ENCODE measurements at places on chromosomes 12 and 14.

DNA sequence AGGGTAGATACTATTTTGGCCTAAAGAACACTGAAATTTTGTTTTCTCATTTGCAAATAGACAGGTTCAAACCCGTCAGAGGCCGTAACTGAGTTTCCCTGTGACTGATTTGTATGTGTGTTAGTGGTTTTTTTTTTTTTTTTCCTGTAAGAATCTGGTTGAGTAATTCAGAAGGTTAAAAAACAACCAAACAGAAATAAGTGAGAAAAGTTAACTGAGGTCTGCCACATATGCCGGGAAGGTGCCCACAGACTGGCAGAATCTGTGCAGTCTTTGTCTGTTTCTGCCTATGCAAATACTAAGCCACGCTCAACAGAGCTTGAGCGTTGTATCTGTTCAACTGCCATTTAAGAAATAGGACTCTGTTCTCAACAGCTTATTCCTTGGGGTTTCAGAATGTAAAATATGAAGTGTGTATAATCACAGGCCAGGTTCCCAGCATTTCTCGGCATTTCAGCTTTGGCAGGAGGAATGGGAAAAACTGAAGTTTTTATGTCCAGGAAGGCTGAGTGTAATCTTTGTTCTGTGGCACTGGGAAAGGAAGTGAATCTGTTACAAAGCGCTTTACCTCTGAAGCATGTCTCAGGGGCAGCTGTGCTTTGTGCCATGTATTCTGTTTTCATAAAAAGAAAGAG is 181.9 kb downstream of the PRKCH start:
- DNase-seq: peak; percentile 86

- DNase-seq: no peak
Measured at GRCh38 chr12:108340037-108340436, 926 bp upstream of the CMKLR1 start.

GRCh38 chr12:119444462-119445044 is 110.0 kb downstream of the CCDC60 start:
- DNase-seq: no peak

DNA sequence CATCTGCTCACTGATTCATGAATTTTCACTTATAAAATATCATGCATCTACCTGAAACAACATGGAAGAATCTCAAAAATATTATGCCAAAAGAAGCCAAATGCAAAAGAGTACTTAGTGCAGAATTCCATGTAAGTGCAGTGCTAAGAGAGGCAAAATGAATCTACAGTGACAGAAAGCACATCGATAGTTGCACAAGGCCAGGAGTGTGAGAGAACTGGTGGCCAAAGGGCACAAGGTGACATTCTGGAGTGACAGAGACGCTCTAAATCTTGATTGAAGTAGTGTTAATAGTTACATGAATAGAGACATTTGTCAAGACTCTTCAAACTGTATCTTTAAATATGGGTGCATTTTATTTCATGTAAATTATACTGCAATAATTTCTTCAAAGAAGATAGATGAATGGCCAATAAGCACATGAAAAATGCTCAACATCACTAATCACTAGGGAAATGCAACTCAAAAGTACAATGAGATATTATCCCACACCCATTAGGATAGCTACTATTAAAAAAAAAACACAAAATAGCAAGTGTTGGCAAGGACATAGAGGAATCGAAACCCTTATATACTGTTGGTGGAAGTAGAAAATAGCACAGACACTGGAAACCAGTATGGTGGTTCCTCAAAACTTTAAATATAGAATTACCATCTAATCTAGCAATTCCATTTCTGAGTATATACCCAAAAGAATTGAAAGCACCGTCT is 71.7 kb upstream of the KICS2 start:
- no peak for DNase-seq

GRCh38 chr14:38758661-38759060 is 344.4 kb downstream of the SEC23A start:
- no peak for DNase-seq

GRCh38 chr12:83753904-83754303 is 1067.2 kb downstream of the TMTC2 start:
- no peak for DNase-seq

GRCh38 chr14:48568688-48569087 is 893.3 kb upstream of the MDGA2 start:
- DNase-seq: no peak

DNA sequence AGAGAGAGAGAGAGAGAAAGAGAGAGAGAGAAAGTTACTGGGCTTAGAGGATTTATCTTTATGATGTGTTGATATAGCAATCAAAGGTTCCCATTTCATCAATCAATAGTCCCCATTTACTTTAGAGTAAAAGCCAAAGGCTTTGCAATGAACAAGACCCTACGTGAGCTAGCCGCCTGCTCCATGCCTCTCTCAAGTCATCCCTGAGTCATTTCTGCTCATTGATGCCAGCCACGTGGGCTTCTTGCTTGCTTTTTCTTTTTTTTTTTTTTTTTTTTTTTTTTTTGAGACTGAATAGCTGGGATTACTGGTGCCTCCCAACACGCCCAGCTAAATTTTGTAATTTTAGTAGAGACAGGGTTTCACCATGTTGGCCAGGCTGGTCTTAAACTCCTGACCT is 70.9 kb downstream of the GPR135 start:
- DNase-seq: no peak

DNA sequence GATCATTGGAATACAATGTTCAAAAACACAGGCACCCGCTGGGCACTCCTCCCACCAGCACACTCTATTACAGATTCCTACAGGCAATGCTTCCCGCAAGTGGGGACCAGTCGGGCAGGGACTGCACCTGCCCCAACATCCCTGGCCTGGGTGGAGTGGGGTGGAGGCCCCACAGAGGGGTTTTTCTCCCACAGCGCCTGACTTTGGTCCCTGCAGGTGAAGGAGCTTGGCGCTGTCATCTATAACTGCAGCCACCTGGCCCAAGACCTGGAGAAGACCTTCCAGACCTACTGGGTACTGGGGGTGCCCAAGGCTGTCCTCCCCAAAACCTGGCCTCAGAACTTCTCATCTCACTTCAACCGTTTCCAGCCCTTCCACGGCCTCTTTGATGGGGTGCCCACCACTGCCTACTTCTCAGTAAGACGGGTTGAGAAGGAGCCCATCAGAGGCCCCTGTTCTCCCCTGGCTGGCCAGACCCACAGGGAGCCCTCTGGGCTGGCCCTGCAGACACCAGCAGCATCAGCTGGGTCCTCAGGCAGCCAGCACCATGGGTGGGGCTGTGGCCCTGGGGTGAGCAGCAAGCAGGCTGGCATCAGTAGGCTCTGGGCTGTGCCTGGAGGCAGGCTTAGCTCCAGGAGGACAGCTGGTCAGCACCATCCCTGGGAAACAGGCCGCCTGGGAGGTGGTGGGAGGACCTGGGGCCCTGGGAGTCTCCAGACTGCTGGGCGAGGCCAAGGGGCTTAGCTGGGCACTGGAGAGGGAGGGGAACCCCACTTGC is 6.0 kb downstream of the PLD4 start:
- DNase-seq: no peak

DNA sequence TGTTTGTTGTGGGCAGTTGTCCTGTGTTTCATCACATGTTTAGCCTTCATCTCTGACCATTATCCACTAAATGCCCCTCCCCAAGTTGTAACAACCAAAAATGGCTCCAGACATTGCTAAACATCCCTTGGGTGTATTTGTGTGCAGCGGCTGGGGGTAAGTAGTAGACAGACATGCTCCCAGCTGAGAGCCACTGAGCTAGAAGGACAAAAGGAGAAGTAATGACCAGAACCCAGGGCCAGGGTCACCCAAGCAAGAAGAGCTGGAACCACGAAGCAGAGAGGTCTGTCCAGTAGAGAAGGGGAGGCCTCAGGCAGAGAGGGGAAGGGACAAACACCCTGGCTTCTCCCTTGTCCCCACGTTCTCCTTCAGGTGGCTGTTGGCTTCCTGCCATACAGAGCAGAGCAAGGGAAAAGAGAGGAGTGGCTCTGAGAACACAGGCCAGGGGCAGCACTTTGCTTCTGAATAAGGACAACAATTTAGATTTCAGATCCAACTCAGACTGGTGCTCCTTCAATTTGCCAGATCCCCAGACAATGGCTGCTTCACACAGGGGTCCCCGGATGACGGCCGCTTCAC is 55.2 kb downstream of the NDUFA12 start:
- DNase-seq: no peak

- DNase-seq: no peak
Measured at GRCh38 chr12:3003357-3003992, 44.3 kb downstream of the TEAD4 start.

GRCh38 chr12:47276253-47276620 is 196.5 kb upstream of the AMIGO2 start:
- DNase-seq: no peak

GRCh38 chr12:120283318-120283717 is 8.4 kb downstream of the RNU4-2 start:
- DNase-seq: no peak

DNA sequence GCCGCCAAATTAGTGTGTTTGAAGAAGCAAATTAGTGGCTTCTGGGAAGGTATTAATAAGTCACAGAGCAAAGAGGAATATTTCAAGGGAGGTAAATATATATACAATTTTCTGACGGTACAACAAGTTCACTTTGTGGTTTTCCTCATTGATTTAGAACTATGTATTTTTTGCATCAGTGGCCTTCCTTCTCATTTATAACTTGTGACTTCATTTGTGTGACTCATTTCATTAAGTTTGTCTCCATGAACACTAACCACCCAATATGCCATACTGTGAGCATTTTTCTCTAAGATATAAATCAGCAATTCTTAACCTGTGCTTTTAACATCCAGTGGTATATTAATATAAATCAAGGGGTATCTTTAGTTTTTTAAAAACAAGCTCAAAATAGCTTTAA is 29.3 kb upstream of the ARHGAP5 start:
- DNase-seq: no peak

- no peak for DNase-seq
Measured at GRCh38 chr12:6124411-6125309, at the start of gene VWF. VWF (minus strand) TSS chr12:6124670; CDS start chr12:6123196, 1,474 bp downstream.

DNA sequence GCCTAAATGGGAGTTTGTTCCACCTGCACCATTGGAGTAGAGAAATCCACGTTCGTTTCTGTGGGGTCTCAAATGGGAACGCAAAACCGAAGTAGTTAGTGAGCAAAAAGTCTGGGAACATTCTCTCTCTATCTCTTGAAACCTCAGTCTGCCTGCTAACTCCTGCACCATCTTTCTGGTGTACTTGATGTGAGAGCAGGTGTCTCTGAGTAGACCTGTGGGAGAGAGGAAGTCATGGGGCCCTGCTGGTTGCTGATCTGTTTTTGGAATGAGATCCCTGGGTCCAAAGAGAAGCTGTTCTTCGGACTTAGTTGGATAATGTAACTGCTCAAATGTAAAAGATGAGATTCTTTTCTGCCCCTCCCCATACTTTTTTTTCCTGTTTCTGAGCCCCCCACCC is 57.3 kb downstream of the MAX start:
- no peak for DNase-seq

DNA sequence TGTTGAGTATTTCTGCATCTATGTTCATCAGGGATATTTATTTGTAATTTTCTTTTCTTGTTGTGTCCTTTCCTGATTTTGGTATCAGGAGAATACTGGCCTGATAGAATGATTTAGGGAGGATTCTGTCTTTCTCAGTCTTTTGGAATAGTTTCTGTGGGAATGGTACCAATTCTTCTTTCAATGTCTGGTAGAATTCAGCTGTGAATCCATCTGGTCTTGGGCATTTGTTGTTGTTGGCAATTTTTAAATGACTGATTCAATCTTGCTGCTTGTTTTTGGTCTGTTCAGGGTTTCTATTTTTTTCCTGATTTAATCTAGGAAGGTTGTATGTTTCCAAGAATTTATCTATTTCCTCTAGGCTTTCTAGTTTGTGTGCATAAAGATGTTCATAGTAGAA is 170.9 kb upstream of the PDE3A start:
- DNase-seq: no peak

- no peak for DNase-seq
Measured at GRCh38 chr14:26860111-26860510, 262.3 kb upstream of the NOVA1 start.

- DNase-seq: no peak
Measured at GRCh38 chr12:28294300-28294699, 104.0 kb downstream of the CCDC91 start.
